ENCODE measurements at places on chromosomes 16 and 17.

DNA sequence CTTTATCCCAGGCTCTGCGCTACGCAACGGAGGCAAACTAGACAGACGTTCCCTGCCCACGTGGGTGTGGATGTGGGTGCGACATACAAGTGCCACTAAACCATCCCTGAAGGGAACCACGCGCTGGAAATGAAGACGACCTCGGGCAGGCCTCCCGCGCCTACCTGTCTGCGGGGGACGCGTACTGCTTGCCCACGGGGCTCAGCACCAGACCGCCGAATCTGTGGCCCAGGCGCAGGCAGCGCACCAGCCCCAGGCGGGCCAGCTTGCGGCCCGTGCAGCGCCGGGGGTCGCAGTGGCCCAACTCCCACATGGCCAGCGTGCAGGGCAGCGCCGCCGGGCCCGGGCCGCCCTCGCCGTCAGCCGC, 480 bp downstream of the TSR3 start:
- no peak for DNase-seq

DNA sequence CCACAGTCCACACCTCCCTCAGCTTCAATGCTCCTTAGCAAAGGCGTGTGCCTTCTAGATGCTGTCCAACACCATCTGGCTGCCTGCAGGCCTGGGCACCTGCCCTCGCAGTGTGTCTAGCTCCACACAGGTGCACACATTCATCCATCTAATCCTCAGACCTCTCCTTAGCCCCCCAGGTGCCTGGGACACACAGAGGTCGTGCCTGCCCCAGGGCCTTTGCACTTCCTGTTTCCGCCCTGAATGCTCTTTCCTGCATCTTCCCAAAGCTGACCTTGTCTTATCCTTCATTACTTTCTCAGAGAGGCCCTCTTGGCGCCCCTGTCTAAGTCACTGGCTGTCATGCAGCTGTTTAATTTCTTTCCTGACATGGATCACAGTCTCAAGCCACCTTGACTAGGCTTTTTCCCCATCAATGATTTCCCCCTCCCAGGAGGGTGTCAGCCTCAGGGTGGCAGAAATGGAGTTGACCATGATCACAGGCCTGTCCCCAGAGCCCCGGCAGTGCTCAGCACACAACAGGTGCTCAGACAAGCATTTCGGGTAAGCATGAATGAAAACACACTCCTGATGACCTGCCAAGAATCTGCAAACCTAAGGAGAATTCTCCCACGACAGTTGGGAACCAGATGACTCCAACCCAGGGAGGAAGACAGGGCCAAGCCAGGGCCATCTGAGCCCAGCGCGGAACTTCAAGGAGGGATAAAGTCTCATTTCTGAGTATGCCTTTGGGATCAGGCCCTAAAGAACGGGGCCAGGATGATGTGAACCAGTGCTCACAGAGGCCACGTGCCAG, 76.3 kb downstream of the LITAF start:
- no peak for DNase-seq

GRCh38 chr17:79603771-79604170, 7.1 kb downstream of the RBFOX3 start:
- DNase-seq, result no peak

GRCh38 chr17:10875430-10875851, 37.6 kb upstream of the PIRT start:
- DNase-seq, result no peak

DNA sequence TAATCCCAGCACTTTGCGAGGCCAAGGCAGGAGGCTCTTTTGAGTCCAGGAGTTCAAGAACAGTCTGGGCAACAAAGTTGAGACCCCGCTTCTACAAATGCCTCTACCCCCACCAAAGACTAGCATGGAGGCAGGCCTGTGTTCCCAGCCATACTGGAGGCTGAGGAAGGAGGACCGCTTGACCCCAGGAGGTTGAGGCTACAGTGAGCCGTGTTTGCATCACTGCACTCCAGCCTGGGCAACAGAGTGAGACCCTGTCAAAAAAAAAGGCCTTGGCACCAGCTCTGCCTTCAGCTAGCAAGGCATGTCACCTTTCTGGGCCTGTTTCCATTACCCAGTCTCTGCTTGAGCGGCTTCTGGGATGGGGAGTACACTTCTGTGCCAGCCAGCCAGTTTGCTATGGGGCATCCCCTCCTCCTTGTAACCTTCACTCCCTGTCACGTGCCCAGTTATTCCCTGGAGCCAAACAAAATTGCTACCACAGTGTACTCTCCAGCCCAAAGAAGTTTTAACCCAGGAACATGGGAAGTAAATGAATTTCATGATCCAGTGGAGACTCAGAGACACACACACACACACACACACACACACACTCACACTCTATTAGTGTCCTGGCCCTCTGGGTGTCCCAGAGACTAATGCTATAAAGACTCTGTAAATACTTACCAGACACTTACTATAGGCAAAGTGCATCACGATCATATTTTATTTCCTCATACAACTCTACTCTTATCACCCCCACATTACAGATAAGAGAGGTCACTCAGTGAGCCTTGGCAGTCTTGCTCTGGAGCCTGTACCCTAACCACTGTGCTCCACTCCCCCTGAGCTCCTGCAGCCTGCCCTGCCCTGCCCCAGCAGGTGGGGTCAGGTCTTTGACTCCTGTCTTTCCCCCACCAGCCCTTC, 2.5 kb downstream of the CISD3 start:
- DNase-seq, result no peak
